ENCODE measurements at places on chromosomes 3 and 15.
A peak's percentile ranks its signal among the peaks of the same experiment; 100 is the strongest.

DNA sequence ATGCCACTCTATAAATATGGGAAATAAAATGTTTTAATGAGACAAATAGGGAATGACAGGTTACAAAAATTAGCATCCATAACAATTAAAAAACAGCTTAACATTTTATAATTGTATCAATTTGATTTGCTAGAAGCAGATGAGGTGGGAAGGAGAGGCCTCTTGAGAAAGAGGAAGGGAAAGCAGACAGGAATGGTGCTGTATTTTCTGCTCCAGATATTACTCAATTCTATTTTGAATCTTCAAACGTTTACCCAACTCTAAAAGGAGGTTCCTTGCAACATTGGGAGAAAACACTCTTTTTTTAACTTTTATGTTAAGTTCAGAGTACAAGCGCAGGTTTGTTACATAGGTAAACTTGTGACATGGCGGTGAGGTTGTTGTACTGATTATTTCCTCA lies 44.9 kb upstream of the ALDH1A3 start:
- ATAC-seq: no peak

DNA sequence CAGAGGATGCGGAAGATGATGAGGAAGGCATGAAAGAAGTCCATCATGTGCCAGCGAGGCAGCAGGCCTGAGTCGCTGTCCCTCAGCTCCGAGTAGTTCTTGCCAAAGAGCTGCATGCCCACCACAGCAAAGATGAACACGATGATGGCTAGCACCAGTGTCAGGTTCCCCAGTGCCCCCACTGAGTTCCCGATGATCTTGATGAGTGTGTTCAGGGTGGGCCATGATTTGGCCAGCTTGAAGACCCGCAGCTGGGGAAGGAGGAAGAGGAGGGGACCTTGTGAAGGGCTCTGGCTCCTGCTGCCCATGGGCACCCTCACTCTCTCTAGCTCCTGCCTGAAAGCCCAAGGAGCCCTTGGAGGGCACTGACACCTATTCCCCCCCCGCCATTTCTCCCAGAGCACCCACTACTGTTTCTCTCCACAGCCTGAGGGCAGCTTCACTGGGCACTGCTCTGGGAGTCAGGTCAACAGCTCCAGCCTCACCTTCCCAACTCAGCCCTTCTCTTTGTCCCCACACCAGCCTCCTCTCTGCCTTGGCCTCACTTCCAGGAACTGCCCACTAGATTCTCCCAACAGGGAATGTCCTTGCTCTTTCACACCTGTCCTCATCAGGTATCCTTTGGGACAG lies 63.6 kb downstream of the SCN5A start:
- ATAC-seq: no peak

- no peak for ATAC-seq
Observed at GRCh38 chr3:130841357-130841756, 52.5 kb upstream of the ATP2C1 start.

GRCh38 chr15:92820236-92821021 lies 79.7 kb upstream of the CHD2 start:
- ATAC-seq: peak; percentile 98

DNA sequence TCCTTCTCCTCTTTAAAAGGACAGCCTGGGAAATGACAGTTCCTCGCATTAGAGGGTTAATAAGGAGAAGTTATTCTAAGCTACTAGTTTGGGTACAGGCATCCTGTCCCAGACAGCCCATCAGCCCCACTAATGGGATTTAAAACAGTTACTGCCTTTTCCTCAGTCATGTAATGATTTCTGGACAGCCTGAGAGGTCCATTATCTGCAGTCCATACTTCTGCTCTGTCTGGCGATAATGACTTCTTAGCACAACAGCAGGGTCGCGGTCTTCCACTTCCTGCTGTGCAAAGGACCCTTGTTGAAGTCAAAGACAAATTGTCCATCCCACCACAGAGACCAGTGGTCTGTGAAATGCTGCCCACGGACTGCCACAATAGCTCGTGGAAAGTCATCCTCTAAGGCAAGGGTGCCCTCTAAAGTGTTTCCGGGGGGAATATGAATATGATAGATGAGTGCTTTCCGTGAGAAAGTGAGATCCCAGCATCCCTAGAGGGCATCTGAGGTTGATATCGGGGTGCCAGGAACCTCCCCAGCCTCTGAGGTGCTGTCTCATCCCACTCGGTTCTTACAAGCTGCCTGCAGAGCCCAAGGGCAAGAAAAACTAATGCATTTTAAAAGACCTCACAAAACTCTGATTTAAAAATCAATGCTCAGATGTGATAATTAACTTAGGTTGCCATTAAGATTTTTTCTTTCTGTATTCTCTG lies 100.7 kb downstream of the SHOX2 start:
- no peak for ATAC-seq

DNA sequence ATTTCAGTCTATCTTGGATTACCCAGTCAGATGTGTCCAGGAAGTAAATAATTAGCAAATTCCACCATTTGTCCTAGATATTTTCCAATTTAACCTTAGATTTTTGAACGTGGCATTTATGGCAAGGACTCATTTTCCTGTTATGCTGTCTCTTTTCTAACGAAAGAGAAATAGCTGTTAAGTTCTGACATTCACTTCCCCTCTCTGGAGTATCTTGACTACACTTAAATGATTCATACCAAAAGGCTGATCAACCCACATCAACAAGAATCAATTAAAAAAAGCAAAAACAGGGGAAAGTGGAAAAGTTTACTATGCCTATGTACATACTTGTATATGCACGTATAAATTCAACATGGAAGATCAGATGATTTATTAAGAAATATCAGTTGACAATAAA lies 149.9 kb downstream of the FRMD5 start:
- ATAC-seq: no peak

- no peak for ATAC-seq
Observed at GRCh38 chr3:14283813-14284438, 105.3 kb downstream of the LSM3 start.

- no peak for ATAC-seq
Observed at GRCh38 chr3:196974661-196975060, 6.0 kb upstream of the PIGZ start.

- ATAC-seq: peak; percentile 42
Observed at GRCh38 chr3:37741644-37742043, 120.0 kb upstream of the CTDSPL start.

DNA sequence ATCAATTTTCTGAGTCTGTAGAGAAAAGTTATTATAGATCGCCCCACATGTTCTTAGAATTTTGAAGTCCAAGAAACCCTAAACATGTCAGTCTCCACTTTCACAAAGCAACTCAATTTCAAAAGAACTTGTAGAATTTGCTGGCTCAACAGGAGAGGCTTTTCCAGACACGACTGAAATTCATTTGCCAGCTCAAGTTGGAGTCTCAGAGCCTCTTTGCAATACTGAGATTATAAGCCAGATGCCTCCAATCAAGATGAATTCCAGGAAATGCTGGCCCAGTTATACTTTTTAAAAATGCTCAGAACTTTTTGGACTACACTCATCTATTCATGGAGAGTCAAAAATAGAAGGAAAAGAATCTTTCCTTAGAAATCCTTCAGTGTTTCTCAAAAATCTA lies 56.9 kb upstream of the NLGN1 start:
- no peak for ATAC-seq

- ATAC-seq: peak; percentile 95
Observed at GRCh38 chr3:112086076-112086854, at the start of gene C3orf52. C3orf52 (plus strand) TSS chr3:112086389; CDS start chr3:112086408, 19 bp downstream.

DNA sequence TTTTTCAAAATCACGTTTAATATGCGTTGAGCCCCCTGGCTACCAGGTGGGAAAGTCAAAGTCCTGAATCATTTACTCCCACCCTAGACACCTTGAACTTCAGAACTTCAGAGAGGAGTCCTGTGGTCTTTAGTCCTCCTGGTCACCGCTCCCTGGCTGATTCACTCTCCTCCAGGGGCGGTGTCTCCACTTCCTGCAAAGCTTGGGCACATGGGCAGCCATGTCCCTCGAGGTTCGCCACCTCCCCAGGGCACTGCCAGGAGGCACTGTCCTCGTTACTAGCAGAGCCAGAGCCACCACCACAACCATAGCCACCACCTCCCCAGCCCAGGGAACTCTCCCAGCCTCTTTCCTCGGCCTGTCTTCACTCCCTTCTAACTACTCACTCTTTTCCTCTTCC lies 31.0 kb downstream of the LOXL1 start:
- ATAC-seq: no peak

- ATAC-seq: no peak
Observed at GRCh38 chr3:61741551-61741950, 180.2 kb downstream of the PTPRG start.

DNA sequence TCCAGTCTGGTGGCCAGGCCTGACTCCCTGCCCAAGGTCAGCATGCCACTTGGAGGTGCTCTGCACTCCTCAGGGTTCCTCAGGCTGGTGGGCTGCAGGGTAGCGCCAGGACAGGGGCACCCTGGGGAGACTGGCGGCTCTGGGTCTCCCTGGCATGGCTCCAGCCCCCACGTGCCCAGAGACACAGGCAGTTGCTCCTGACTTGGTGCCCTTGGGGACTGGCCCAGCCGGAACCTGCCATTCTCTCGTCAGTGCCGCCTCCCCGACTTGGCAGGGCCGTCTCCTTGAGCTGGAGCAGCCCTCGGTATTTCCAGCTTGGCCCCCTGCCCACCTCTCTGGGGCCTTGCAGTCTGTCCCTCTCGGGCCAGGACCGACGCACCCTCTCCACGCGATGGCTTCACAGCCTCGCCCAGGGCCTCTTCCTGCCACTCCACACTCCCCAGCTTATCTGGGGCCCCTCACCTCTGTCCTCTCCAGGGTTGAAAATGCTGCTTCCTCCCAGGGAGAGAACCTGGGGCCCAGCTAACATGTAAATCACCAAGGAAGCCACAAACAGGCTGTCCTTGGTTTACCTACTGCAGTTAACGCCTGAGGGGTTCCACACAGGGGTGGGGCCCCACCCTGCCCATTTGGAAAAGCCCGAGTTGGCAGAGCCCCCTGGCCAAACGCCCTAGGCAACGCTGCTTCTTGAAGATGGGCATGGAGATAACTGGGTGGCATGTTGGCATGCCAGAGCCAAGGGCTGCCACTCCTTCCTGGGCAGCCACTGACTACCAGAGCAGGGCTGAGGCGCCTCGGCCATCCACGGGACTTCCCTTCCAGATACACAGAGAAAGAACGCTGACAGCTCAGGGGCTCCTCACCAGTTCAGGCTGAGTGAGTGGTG lies 61.4 kb downstream of the SMAD6 start:
- ATAC-seq: peak; percentile 77

DNA sequence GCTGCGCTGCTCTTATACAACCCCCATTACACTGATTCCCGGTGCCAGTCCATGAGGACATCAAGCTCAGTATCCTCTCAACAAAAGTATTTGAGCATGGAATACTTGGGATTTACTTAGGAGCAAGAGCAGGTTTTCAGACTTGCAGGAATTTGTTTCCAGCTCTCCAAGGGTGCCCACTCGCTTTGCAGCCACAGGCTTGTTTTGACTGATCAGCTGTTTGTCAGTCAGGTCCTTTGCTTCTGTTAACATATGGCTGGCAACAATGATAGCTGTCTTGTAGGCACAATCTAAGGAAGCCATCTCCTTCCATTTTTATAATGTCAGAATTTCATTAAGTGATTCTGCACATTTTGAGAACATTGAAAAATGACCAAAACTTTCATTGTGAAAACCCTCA lies 38.2 kb upstream of the MCF2L2 start:
- no peak for ATAC-seq

GRCh38 chr3:73385568-73385967 lies 239.2 kb downstream of the PDZRN3 start:
- no peak for ATAC-seq

DNA sequence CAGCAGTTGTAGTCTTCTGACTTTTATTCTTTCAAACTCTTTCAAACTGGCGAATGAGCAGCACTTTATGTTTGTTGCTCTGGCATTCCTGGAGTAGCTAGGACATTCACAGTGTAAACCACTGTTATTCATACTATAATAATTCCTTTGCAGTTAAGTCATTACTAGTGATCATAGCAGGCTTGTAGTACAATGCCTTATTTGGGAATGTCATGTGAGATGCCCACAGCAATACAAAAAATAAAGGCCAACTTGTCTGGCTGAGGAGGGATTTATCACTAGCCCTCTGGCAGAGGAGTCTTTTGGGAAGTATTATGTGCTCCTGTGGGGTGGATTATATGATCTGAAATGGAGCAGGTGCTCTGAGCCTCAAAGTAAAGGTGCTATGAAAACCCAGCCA lies 197.2 kb downstream of the VGLL3 start:
- peak; percentile 90 for ATAC-seq
